ENCODE measurements at places on chromosomes 5 and 9.

DNA sequence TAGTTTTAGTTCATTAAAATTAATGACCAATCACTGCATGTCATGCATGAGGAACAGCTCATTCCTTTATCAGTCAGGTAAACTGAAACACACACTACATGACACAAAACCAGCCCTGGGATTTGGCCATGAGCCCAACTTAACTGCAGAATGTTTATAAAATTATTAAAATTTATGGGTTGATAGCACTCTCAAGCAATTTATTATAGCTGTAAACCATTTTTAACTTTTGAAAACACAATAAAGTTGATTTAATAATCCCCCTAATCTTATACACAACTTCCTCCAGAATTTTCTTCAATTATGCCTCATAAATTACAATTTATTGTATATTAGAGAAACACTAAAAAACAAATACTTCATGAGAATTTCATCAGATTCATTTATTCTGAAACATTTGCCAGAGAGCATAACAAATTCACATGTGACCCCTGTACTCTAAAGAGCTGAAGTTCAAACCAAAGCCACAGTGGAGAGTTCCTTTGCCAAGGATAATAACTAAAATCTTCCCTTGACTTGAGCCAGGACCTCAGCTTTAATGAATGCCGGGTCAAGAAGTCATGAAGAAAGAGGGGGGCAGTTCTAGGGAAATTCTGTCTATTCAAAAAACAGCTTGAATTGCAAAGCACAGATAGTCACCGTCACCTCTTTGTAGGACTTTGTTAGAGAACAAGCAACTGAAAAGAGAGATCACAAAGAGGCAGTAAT is 763.7 kb upstream of the GRAMD2B start:
- peak; percentile 4 for DNase-seq

DNA sequence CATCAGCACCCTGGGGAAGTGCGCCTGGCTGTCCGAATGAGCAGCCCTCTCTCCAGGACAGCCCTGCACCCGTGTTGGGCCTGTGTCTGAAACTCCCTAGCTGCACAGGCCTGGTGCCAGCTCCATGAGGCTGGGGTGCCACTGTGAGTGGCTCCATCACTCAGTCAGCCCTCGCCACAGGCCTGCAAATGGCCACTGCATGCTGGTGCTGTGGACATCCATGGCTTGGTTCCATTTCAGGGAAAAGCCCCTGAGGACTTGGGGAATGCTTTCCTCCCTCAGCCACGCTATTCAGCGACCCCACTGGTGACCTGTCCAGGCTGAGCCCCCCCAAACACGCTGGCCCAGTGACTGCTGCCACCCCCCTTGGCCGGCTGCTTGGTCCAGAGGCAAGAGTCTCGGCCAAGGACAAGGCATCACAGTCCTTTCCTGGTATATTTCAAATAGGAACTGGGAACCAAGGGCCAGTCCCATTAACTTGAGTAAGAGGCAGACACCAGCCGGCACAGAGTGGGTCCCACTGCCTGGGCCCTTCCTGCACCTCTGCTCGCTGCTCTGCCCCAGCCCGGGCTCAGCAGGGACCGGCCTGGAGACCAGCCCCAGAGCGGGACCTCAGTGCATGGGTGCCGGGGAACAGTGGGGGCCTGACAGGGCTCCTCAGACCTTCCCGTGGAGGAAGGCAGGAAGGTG is 181.3 kb downstream of the AUH start:
- no peak for DNase-seq

- no peak for DNase-seq
These were observed 39.4 kb upstream of the SMIM32 start for GRCh38 chr5:136232316-136232715.

DNA sequence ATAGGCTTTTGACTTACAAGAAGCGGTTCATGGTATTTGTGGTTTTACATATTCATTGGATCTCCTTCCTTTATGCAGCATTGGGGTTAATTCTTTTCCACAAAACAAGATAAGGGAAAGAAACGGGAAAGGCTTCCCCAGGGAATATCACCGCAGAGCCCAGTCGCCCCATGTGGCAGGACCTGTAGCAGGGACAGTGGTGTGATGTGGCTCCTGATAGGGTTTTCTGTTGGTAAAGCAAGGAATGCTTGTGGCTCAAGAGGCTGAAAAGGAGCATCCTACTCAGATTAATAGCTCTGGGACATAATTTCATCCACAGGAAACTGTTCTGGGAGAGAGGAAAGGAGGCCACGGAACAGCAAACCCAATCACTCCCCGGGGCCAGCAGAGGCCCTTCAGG is 699.9 kb downstream of the MTRR start:
- no peak for DNase-seq

- DNase-seq, result no peak
These were observed 59.6 kb upstream of the SLC1A1 start for GRCh38 chr9:4430432-4431261.

DNA sequence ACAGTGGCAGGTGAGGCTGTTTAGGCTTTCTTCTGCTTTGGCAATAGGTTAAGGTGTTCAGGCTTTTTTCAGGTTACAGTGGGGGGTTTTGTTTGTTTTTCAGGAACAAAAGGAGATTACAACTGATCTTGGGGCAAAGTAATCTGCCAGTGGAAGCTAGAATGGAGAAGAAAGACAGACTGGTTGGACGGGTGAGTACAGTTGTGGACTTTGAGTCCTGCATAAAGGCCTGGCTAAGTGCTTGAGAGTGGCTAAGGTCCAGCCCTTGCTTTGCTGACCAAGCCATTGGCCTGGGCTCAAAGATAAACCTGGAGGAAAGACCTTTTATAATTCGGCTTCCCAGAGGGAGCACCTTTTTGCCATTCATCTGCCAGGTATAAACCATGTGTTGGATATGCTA is 63.1 kb downstream of the MTMR12 start:
- DNase-seq, result no peak

DNA sequence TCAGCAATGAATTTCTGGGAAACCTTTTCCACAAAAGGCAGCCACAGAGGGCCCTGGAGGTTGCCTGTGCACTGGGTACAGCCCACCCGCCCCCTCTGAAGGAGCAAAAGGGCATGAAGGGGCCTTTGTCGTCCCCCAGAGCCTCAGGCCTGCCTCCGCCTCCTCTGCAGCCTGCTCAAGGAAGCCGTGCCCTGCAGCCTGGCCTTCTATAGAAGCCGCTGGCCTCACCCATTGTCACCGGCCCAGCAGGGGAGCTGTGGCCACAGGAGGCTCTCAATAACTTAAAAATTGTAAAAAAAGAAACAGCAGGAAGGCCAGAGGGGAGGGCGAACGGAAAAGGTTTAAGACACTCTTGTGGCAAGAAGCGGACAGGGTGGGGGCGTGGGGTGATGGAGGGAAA is 213.3 kb downstream of the IRX2 start:
- no peak for DNase-seq

DNA sequence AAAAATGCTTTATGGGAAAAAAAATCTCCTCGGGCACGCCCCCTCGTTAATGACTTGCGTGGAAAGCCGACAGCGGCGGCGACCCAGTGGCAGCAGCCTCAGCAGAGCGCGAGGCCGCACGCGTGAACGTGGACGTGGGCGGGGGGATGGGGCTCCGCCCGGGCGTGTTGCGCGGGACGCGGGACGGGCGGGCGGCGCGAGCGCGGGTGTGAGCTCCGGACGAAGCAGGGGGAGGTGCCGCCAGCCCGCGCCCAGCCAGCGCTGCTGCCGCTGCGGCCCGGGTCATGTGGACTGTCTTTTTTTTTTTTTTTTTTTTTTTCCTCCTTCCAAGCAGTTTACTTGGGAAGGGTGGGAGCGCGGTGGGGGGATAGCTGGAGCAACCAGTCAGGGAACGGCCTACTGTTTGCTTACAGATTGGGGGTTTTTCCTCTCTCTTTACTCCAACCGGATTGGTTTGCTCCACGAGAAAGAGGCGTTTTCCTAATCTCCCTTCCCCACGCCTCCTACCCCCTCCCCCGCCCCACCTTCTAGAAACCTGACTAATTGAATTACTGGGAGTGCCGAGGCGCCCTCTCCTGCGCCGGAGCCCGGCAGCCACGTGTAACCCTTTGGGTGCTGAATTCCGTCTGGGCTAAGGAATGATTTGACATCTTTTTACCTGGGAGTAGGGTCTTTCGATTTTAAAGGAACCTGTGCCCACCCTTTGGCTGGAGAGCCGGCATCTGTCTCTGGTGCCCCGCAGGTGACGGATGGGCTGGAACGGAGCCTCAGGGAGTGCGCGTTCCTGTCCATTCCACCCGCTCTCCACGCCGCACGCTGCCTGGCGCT is 1.7 kb upstream of the EFNA5 start:
- peak; percentile 85 for DNase-seq

GRCh38 chr5:69305512-69305911 is 27.1 kb downstream of the CCDC125 start:
- no peak for DNase-seq
